ENCODE measurements at places on chromosomes 7 and 10.

DNA sequence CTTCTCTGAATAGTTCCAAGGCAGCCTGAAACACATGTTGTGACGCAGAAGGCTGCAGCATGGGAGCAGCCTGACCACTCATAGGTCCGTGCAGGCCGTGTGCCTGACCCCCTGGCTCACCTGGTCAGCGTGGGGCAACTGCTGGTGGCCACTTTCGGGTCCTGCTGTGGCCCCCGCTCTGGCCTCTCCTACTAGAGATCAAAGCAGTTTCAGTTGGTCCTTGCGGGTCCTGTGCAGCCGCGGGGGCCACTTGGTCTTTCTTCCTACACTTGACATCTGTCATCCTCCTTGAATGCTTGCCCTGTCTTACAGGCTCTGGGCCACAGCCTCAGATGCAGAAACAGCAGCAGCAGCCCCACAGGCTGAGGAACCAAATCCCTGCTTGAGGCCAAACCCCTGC, 320.8 kb upstream of the ZNF32 start:
- DNase-seq, result peak; percentile 26

- no peak for DNase-seq
These were observed 224.4 kb upstream of the GALNT17 start for GRCh38 chr7:70907259-70908247.

- DNase-seq, result no peak
These were observed 227.2 kb upstream of the PITRM1 start for GRCh38 chr10:3399756-3400155.

DNA sequence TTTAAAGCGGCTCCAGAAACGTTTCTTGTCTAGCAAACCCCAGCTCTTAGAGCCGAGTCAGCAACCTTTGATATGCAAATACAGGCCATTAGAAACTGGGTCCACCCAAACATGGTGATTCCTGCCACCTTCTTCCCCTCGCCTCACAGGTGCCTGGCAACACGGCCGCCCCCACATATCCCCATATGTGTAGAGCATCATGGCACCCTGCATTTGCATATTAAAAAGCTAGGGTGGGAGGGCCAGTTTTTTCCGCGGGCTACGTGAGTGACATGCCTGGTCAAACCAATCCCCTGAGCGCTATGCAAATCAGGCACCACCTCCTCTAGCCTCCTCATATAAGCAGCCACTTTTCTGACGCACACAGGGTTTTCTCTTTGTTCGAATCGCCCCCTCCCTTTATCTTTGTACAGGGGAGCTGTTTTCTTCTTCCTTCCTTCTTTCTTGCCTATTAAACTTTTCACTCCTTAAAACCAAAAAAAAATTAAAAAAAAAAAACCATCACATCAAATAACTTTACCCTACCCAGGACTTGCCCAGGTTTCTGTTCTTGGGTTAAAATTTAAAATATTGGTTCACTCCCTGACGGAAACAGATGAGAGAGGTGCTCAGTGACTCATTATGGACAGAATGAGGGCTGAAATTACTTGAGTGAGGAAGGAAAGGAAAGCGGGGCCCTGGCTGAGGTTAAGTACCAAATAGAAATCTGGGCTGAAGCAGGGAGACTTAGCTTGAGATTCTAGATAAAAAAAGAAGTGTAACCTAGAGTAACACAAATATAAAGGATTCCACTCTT, 59.8 kb downstream of the COA1 start:
- no peak for DNase-seq

DNA sequence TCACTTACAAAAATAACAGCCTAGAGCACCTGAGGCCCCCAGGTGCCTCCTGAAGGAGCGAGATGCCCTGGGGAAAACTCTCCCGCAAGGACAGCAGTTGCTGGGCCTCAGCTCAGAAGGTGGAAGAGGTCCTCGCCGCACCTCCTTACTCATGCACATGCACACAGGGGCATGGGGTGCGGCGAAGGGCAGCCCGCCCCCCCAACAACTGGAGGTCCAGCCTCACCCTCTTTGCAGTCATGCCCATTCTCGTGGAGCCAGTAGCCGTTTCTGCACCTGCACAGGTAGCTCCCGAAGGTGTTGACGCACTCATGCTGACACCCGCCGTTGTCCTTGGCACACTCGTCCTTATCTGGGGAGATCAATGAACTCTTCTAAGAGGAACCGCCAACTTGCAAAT, 19.9 kb upstream of the OPALIN start:
- DNase-seq, result no peak

- no peak for DNase-seq
These were observed 902.4 kb downstream of the LRMDA start for GRCh38 chr10:76333796-76334195.

GRCh38 chr10:71312811-71313789, 6.0 kb upstream of the SLC29A3 start:
- peak; percentile 85 for DNase-seq

GRCh38 chr7:35993113-35993512, 159.9 kb upstream of the EEPD1 start:
- no peak for DNase-seq

- DNase-seq, result no peak
These were observed 253.3 kb downstream of the PLXNA4 start for GRCh38 chr7:132322970-132323369.

GRCh38 chr10:74799721-74800221, 26.6 kb upstream of the KAT6B start:
- no peak for DNase-seq

DNA sequence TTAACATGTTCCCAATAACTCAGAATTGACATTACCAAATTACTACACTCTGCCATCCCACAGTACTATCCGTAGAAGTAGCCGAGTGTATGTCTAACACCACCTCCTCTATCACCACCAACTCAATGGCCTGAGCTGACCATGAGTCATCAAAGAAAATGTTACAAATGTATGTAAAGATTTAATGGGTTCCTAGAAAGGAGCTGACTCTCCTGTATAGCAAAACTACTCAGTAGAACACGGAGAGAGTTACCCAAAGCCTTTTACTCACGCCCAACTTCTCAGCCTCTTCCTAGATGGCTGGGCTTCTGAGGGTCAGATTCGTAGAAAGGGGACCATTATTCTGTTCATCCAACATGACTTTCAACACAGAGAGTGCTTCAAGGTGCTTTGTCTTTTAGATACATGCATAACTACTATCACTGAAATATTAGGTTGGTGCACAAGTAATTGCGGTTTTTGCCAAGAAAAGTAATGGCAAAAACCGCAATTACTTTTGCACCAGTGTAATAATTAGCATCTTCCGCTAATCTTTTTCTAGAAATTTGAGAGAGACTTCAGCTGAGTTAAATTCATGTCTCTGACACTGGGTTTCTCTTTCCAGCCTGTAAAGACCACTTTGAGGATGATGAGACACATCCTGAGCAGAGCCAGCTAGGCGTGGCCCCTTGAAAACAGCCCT, 24.0 kb upstream of the NANOS1 start:
- no peak for DNase-seq

DNA sequence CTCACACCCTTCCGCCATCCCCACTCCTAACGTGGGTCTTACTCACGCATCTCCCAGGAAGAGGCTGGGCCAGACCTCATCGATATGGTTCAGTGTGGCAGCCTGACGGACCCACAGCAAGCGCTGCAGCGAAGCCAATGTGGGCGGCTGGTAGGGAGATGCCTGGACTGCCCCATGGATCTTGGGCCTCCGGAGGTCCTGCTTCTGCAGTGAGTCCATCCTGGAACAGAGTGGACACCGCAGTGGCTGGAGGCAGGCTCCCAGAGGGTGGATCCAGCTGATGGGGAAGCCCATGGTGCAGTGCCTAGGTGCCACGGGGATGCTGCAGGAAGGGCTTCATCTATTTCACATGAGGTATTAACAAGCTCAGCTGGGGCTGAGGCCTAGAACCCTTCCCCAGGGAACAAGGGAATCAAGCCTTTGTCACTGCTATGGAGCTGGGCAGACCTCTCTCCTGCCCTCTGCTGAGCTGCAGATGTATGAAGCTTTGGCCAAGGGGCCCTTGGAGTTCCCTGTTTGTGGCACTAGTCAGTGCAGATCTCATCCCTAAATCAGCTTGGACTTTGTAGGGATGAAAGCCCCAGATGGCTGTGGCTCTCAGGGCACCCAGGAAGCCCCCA, 13.7 kb upstream of the SAMD8 start:
- DNase-seq, result no peak

GRCh38 chr10:81127931-81128330, 590.2 kb downstream of the SH2D4B start:
- DNase-seq, result no peak

DNA sequence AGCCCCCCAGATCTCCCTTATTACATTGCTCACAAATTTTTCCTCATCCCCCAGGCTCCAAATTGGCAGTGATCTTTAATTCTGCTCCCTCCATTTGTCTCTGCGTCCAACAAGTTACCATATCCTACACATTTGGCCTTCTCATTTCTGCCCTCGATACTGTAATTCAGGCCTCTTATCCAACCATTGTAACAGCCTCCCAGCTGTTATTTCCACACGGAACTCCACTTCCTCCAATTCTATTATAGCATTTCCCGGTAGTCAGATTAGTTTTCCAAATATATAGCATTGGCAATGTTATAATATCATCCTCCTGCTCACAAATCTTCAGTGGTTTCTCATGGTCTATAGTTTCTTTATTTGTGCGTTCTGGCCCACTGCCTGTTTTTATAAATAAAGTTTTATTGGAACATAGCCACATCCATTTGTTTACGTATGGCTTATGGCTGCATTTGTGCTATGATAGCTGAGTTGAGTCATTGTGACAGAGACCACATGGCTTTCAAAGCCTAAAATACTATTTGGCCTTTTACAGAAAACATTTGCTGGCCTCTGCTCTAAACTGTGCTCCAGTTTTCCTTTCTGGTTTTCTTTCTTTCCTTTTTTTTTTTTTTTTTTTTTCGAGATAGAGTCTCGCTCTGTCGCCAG, 126.5 kb upstream of the ZNF438 start:
- DNase-seq, result no peak

GRCh38 chr10:112227331-112227987, 43.9 kb upstream of the GPAM start:
- DNase-seq, result no peak

- no peak for DNase-seq
These were observed 19.2 kb upstream of the ZNF32 start for GRCh38 chr10:43667761-43668386.

- DNase-seq, result no peak
These were observed 33.7 kb downstream of the CTTNBP2 start for GRCh38 chr7:117839507-117839906.

- no peak for DNase-seq
These were observed 13.6 kb downstream of the ASB13 start for GRCh38 chr10:5652746-5653145.

- no peak for DNase-seq
These were observed 7.2 kb downstream of the NFE2L3 start for GRCh38 chr7:26159243-26159642.

GRCh38 chr10:122199070-122199469, 72.0 kb upstream of the BTBD16 start:
- DNase-seq, result no peak

GRCh38 chr7:141463986-141464385, 87.2 kb upstream of the AGK start:
- no peak for DNase-seq

GRCh38 chr7:28096713-28097112, 83.9 kb downstream of the JAZF1 start:
- DNase-seq, result no peak

- DNase-seq, result no peak
These were observed 1.5 kb downstream of the ZFAND2A start for GRCh38 chr7:1158203-1159126.

DNA sequence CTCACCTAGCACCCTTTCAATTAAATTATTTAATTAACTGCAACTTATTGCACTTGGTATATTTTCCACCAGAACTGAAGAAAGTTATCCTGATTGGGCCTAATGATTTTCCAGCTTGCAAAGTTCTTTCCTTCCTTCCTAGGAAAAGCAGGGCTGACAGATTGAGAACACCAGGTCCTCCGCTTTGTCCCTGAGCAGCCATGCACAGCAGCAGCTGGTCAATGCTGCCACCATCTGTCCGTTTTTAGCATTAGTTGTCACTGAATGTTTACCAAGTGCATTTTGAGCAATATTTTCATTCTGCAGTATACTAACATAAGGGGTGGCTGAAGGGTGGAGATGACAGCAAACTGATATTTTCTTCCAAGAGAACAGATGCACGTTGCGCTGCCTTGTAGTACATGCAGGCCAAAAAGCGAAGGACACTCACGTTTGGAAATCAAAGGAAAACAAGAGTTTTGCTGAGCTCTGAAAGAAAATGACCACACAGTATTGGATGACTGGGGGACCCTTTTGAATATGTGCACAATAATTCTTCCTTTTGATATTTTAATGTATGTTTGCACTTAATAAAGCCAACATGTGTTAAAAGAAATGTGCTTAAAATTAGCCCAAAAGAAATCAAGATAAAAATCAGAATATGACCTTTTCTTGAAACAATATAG, 248.8 kb upstream of the PTN start:
- peak; percentile 75 for DNase-seq

GRCh38 chr10:34766266-34766600, 48.9 kb downstream of the PARD3 start:
- DNase-seq, result no peak

DNA sequence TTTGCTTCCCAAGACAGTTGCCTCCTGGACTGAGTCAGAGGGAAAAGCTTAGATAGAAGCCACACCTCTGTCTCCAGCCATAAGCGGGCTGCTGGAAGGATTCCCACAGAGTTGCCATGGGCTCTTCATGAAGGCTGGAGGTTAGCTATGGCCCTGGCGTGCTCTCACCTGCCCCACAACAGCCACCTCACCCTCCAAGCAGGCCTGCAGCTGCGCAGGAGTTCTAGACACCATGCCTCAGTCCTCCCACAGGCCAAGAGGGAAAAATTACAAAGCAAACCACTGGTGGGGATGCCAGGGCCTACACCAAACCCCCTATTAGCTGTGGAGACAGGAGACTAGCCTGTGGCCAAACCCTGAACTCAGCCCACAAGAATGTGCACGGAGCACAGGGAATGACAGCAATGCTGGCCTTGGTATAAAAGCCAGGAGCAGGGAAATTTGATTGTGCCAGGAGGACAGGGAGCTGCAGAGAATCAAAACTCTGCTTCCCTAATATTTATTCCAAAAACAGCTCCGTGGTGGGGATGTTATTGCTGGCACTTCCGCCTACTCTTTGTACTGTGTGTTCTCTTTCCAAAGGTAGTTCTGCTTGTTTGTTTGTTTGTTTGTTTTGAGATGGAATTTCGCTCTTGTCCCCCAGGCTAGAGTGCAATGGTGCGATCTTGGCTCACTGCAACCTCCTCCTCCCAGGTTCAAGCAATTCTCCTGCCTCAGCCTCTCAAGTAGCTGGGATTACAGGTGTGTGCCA, 60.3 kb upstream of the STK17A start:
- DNase-seq, result no peak

Measured in left forelimb (tissue), 1 donor.